Suppressor macrophage (primary cell): ENCODE measurements at places on chromosomes 1 and 21.

- no peak for DNase-seq
Measured at GRCh38 chr1:26297791-26298124, 8.7 kb downstream of the UBXN11 start.

- DNase-seq = no peak
Measured at GRCh38 chr1:217018648-217019047, 295.4 kb upstream of the ESRRG start.

- DNase-seq = peak; percentile 8
Measured at GRCh38 chr1:90850181-90850897, 133.2 kb upstream of the BARHL2 start.

DNA sequence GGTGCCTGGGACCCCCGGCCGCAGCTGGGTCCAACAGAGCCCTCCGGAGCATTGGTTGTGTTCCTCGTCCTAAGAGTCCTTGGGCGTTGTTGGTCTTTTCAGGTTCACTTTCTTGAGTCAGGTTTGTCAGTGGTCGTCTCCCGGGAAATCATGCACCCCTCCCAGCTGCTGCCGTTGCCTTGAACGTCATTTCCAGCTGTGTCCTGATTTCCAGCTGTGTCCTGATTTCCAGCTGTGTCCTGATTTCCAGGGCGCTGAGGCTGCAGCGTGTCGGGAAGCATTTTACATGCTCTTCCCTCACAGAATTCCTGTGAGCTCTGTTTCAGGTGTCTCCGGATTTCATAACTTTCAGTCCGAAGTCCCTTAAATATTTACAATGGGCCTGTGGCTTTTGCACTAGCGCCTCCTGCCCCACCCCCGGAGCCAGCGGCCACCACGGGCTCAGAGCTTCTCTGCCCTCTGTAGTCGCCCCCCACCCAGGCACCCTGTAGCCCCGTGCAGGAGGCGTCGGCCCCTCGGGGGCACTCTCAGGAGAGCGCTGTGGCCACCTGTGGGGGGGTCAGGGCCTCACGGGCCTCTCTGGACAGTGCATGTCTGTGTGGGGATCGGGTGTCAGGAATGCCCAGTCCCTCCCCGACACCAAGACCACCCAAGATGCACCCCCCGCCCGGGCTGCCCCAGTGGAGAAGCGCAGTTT, 66.7 kb downstream of the COL18A1 start:
- no peak for DNase-seq

DNA sequence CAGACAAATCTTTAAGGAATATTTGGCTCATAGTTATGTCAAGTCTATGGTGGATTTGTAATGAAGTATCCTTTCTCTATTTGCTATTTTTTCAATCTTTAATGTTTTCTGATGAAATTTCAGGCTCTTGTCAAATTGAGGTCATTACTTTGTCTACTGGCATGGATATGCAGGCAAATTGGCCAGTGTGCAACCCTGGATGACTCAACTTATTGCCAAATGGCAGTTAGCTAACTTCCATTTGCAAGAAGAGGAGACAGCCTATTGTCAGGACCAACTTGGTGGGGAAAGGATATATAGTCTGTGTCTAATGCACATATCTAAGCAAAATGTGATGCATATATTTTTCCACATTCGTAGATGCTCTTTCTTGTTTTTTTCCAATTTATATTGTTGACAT, 530.5 kb downstream of the PTBP2 start:
- peak; percentile 74 for DNase-seq

DNA sequence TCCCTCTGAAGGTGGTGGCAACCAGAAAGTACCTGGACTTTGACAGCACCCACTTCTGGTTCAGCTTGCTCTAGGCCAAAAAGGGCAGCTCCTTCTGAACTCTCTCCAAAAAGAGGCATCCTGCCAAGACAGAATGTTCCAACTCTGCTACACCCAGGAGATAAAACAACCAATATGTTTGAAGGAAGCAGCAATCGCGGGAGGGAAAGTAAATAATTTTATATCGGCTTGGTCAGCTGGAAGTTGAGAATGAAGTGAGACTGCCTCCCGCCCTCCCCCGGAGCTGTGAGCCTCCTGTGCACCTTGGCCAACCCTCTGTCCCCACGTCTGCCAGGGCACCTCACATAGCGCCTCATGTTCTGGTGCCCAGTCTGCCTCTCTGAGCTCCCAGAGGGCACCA, 130.3 kb upstream of the ATP1A1 start:
- DNase-seq = no peak

- DNase-seq = no peak
Measured at GRCh38 chr1:215529111-215529510, 38.0 kb upstream of the KCTD3 start.

GRCh38 chr1:77281491-77282186, at the start of gene AK5:
AK5 (plus strand) TSS chr1:77282019; CDS start chr1:77282314, 295 bp downstream.
- peak; percentile 34 for DNase-seq

- DNase-seq = peak; percentile 83
Measured at GRCh38 chr1:202144402-202145067, at the start of gene ARL8A. ARL8A (minus strand) TSS chr1:202144737; CDS start chr1:202144572, 165 bp downstream.

DNA sequence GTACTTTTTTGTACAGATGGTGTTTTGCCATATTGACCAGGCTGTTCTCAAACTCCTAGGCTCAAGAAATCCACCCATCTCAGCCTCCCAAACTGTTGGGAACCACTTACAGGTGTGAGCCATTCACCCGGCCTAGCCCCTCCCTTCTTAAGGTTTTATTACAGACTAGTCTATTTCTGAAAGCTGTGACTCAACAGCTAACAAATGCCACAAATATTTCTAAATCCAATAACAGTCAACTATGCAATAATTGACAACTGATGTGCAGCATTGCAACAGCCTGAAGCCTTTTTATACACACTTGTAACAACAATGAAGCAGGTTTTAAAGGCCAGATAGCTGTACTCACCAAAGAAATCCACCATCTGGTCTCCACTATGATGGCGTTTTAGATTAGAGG, 51.4 kb downstream of the GRIK1 start:
- no peak for DNase-seq
